ENCODE measurements at places on chromosomes 12 and 14.
A peak's percentile ranks its signal among the peaks of the same experiment; 100 is the strongest.

GRCh38 chr12:46675736-46676135, 150.1 kb downstream of the SLC38A4 start:
- DNase-seq, result no peak

DNA sequence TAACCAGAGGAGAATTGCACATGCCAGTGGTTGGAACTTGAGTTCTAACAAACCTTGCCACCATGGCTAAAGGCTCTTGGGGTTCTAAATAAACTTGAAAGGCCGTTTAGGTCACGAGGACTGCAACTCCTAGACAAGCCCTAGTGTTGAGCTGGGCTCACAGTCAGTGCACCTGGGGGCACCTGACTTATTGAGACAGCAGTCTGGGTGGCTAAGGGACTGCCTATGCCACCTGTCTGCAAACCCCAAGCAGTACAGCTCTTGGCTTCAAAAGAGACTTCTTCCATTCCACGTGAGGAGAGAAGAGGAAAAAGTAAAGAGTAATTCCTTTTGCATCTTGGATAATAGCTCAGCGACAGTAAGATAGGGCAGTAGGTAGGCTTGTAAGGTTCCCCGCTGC, 765.6 kb upstream of the FOXG1 start:
- no peak for DNase-seq

DNA sequence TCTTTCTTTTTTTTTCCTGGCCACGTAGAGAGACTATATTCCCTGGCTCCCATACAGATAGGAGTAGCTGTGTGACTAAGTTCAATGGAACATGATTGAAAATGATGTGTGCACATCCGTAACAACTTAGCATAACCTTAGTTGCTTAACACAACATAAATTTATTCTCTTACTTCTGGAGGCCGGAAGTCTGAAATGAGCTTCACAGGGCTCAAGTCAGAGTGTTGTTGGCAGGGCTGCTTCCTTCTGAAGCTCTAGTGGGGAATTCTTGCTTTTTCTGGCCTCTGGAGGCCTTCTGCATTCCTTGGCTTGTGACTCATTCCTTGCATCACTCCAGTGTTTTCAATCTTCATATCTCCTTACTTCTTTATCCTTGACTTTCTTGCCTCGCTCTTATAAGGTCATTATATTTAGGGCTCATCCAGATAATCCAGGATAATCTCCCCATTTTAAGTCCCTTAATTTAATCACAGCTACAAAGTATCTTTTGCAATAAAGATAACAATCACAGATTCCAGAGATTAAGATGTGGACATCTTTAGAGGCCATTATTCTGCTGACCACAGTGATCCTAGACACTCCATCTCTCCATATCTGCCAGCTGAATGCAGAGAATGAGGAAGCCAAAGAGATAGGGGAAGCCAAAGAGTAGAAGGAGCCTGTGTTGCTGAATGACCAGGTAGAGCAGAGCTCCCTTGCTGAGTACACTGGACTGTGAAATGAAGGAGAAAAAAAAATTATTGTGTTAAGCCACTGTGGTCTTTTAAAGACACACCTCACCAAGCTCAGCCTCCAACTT, 21.0 kb upstream of the SNX6 start:
- no peak for DNase-seq

GRCh38 chr12:62848418-62848817, 86.5 kb downstream of the PPM1H start:
- DNase-seq, result no peak

DNA sequence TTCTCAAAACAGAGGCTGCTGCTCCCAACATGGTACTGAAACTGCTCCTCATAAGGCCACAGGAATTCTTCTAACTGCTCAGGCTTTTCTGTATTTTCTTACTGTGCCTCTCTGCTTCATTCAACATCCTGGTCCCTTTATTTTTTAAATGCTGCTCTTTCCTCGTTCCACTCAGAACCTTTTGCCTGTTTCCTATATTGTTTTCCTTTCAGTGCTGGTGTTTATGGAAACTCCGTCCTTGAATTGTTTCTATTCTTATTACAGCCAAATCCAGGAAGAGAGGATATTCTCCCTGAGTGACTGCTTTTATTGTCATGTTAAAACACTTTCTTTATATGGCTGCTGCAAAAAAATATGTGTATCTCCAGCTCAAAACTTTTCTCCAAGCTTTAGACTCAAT, 173.0 kb upstream of the E2F7 start:
- no peak for DNase-seq

DNA sequence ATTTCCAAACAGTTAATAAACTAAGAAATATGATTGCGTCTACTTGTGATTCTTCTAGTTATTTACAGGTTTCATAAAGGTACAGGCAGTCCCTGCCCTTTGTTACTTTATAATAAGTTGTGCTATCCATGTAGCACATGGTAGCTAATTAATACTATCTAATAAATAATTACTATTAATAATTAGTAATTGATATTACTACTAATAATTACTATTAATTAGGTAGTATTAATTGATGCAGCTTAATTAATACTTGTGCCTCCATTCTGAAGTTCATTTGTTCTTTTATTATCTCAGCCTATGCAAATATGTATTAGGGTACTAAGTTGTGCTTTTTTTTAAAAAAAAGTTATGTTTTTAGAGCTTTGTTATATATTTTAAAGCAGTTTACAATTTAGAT, 92.3 kb upstream of the TRHDE start:
- DNase-seq, result no peak

DNA sequence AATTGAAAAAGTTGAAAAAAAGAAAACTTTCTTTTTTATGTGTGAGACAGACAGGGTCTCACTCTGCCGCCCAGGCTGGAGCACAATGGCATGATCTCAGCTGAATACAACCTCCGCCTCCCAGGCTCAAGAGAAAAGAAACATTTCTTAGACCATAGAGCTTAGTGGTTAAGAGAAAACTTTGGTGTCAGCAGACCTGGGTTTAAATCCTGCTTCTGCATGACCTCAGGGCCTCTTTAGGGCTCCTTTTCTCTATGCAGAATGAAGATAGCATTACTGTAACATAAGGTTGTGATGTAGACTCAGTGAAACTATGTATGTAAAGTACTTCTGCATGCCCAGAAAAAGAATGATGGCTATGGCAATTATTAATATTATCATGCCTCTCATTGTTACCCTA, 104.7 kb upstream of the NUDT4 start:
- DNase-seq, result no peak

DNA sequence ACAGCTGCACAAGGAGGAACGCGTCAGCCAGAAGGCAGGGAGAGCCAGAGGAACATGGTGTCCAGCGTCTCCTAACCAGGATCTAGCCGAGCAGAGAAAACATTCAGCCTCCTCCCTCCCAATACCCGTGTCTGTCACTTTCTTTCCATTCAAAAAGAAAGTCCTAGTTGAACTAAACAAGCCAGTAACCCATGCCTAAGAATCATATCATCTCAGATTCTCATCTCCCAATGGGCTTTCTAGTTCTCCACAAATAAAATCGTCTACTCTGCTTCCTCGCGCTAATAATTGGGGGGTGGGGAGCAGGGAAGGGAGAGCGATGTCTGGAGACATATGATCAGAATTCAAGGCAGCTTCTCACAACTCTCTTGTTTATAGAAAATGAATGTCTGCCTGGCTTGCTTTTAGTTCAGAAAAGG, 7.4 kb downstream of the NKX2-1 start:
- DNase-seq, result no peak

DNA sequence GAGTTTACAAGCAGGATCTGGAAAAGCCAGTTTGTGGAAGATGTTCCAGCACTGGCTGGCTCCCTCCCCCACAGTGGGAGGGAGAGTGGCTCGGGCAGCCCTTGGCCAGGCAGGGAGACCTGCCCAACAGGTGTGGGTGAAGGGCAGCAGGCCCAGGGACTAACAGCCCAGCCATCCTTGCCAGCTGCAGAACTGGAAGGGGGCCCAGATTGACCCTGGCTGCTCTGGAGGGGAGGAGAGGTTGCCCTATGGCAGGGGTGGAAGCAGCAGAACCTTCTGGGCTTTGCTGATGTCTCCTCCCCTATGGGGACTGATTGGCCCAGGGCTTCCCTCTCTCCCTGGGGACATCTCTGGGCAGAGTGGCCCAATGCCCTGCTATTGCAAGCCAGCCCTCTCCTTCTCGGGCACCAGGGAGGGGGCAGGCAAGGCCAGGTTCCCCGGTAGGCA, 20.5 kb downstream of the IRF2BPL start:
- DNase-seq, result no peak

DNA sequence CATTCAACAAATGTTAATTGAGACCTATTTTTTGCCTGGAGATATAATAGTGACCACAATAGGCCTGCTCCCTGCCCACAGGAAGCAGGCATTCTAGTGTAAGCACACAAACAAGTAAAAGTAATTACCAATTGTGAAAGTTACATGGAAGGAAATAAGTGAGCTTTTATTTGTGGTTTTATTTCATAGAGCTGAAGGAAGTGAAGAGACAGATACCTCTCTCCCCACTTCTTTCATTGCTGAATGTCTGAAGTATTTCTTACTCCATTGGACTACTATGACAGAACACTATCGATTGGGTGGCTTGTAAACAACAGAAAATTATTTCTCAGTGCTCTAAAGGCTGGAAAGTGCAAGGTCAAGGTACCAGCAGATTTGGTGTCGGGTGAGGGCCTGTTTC, 183.5 kb downstream of the PRKCH start:
- no peak for DNase-seq

DNA sequence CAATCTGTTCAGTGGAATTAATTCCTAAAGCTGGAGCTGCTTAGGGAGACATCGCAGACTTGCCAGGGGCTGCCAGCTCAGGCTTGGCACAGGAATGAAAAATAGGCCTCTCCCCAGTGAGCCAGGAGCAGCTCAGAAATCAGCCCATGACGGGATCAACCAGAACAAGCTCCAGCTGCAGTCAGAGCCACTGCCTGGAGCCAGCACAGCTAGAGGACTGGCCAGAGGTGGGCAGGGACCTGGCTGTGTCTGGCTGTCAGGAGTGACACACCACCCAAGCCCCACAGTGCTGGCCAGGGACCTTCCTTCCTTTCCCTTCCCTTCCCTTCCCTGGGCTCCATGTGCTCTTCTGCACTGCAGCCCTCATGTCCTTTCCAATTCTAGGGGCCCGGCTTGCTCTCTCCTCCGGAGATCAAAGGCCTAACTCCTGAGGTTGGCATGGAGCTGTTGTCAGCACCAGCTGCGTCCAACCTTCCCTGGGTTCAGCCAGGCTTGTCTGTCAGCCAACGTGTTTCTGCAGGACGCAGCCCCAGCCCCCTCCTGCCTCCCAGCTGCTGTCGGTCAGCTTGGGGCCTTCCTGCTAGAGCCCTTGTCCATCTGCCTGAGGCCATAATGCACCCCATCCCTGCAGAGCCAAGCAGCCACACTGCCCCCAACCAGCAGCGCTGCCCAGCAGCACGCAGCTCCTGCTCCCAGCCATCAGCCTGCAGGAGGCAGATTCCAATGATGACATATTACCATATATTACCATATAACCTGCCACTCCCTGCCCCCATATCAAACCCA, 149.3 kb downstream of the CALM1 start:
- no peak for DNase-seq

GRCh38 chr12:70948236-70948975, 27.9 kb upstream of the PTPRR start:
- DNase-seq, result no peak

- DNase-seq, result no peak
These were observed 24.7 kb downstream of the DDHD1 start for GRCh38 chr14:53128303-53129028.

GRCh38 chr14:50697659-50698290, 29.7 kb upstream of the SAV1 start:
- DNase-seq, result no peak

GRCh38 chr14:36320897-36321381, 502 bp upstream of the MBIP start:
- no peak for DNase-seq

DNA sequence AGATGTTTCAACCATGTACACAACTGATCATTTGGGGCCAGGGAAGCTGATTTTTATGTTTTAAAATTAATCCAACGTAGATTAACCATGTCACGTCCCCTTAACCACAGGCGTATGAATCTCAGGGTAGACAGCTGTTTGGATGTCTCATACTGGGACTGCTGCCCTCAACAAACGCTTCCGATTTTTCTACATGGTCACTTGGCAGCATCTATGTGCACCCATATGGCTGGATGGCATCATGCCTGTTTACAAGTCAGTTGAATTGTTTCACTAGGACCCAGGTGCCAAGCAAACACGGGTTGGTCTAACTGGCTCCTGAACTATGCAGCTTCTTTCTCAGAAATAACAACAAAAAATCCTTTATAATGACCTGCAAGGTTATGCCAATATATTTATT, 393.8 kb downstream of the NPAS3 start:
- DNase-seq, result no peak

- DNase-seq, result no peak
These were observed 120.0 kb upstream of the NOS1 start for GRCh38 chr12:117481470-117481869.

DNA sequence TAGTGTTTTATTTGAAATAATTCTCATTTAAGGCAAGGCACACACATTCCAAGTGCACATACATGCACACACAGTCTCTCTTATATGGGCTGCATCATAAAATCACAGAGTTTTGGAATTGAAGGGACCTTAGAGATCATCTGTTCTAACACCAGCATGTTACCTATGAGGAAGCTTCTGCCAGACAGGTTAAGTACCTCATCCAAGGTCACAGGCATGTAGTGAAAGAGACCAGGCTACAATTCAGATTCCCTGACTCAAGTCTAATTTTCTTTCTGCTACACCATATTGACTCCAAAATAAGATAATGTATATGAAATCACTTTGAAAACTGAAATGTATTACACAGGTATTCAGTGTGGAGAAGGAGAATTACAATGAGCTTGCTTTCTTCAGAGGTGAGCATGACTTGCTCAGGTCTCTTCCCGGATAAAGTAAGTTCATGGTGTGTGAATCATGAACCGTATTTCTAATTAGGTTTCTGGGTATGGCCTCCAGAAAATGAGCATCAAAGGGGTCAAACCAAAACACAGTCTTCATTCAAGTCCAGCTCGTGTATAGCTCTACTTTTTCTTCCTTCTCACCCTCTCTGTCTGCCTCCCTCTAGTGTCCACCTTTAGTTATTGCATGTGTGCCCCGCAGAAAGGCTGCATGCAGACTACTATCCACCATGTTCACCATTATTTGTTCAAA, 411.9 kb downstream of the FUT8 start:
- peak; percentile 53 for DNase-seq

DNA sequence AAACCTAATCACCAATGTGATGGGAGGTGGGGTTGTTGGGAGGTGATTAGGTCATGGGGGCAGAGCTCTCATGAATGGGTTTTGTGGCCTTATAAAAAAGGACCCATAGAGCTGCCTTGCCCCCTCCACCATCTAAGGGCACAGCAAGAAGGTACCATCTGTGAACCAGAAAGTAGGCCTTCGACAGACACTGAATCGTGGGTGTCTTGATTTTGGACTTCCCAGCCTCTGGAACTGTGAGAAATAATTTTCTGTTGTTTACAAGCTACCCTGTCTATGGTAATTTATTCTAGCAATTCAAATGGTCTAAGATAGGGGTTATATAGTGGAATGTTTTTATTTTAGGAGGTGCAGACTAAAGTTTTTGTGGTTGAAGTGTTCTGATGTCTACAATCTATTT, 7.9 kb upstream of the SLC10A1 start:
- no peak for DNase-seq
